ENCODE measurements at places on chromosomes 11 and 22. TPM values are rescaled to one million over a fixed set of nuclear protein-coding genes. Genes with fewer than 3 reads are reported as not detected.

Gene CST6
- not detected for total RNA-seq

Gene OTOG
- not detected for total RNA-seq

- DNase-seq, result no peak
Measured at GRCh38 chr22:30214703-30215407, 31.7 kb downstream of the LIF start.

Gene KRTAP5-11
- total RNA-seq, result not detected

GRCh38 chr11:71284525-71285092 is 32.2 kb upstream of the SHANK2 start:
- peak; percentile 76 for DNase-seq

Gene CDCA5
- 51.7 TPM for total RNA-seq

DNA sequence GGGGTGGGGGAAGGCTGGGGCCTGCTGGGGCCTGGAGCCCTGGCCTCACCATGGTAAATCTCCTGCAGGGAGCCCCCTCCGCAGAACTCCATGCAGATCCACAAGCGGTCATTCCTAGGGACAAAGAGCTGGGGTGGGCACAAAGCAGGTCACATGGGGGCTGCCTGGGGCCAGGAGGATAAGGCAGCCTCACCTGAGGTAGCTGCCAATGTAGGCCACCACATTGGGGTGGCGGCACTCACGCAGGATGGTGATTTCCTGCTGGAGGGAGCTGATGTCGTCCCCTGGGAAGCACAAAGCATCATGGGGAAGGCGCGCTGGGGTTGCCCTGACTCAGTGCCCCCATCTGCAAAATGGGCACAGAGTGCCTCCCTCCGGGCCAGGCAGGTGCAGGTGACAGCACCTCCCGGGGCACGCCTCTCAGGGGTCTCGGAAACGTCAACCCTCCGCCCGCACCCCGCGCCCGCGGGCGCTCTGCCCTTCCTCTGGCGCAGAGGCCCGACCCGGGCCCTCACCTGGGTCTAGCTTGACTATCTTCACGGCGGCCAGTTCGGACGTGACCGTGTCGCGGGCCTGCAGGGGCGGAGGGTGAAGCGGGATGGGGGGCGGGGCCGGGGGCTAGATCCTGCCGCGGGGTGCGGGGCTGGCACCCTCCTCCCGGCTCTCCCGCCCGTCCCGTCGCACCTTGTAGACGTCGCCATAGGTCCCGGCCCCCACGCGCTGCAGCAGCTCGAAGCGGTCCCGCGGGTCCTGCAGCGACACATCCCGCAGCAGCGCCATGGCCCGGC is 450 bp downstream of the MAP4K2 start:
- DNase-seq, result peak; percentile 38

GRCh38 chr11:27909386-27909785 is 198.6 kb downstream of the KIF18A start:
- DNase-seq, result no peak

- DNase-seq, result no peak
Measured at GRCh38 chr11:119103793-119104192, 2.1 kb upstream of the DPAGT1 start.

- no peak for DNase-seq
Measured at GRCh38 chr22:49210606-49211005, 617.1 kb downstream of the BRD1 start.

DNA sequence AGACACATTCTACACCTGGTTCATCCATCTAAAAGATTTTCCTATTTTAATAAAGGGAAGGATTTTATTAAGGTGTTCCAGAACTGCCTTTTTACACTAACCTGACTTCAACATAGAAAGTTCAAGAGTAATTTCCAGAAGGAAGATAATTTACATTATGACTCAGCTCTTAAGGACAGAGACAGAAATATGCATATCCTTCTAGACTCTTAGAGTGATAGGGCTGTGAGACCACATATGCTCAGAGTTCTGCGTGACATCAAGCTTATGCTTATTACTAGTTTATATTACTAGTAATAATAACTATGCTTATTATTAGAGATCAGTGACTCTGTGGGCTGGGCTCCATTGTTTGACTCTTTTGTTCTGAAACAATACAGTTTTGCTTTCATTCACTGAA is 4.6 kb downstream of the PDGFD start:
- DNase-seq, result no peak

Gene ACO2
- total RNA-seq, result 268 TPM

DNA sequence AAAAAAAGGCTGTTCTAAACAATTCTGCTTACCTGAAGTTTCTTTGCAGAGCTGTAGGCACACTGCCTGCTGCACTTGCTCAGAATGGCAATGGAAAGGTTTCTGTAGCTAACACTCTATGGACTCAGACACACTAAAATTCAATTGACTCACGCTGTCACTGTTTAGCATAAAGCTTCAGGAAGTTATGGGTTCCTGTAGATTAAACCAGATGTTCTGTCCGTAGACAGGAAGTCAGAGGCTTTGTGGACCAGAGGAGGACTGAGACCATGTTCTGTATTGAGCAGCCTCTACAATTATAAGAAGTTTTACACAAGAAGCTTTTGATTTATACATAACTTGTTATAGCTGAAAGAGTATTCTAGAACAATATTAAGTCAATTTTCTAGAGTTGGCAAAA is 70.4 kb downstream of the GLYATL1 start:
- DNase-seq, result no peak

Gene MB
- 8.8 TPM for total RNA-seq

Gene OR8J1
- total RNA-seq, result not detected

Gene TMEM121B
- total RNA-seq, result 0.64 TPM

DNA sequence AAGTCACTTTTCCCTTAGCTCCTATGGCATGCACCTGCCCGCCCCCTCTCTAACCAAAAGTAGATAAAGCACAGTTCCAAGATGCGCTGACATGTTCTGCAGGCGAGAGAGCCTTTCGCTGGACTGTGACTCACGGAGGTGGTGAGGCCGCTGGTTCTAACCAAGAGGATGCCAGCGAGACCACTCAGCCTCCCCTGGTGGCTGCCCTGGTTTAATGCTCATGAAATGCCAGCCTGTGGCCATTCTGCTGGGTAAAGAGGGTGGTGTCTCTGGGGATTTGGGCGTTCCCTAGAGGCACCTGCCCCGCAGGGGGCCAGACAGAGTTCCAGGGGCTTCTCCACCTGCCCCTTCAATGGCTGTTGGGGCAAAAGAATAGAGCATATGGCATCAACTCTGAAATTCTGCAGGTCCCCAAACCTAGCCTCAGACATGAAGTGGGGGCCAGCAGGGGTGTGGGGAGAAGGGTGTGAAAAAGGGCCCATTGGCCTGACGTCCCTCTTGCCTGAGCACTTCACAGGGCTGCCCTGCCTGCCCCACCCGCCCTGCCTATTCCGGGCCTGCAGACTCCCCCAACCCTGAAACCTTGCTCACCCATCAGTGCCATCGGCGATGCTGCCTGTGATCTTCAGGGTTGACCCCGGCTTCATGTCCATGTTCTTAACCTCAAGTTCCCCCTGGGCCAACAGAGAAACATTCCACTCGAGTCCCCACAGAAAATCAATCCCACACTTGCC is 8.5 kb downstream of the LGALS2 start:
- DNase-seq, result no peak

Gene OR51B4
- not detected for total RNA-seq

Gene WT1
- total RNA-seq, result not detected
